Activated CD4-positive, alpha-beta T cell treated with anti-CD3 and anti-CD28 coated beads, Interleukin-2, amount 10 ng/mL, durations not matched to agents 7 days and 5 days (primary cell): ENCODE measurements at places on chromosomes 11 and 22. TPM values are rescaled to one million over a fixed set of nuclear protein-coding genes. Genes with fewer than 3 reads are reported as not detected.

- H3K27me3 ChIP-seq = no peaks in the 10 kb centered on the region
- peak; percentile 18 for DNase-seq
- no peak overlapping the region for H3K4me3 ChIP-seq
- no peaks in the 10 kb centered on the region for H3K36me3 ChIP-seq
- no peak overlapping the region for H3K27ac ChIP-seq
- no peaks in the 10 kb centered on the region for H3K4me1 ChIP-seq
Measured at GRCh38 chr11:1640076-1640946, 10.7 kb downstream of the KRTAP5-5 start.

GRCh38 chr22:38415561-38416321 lies 39.3 kb downstream of the KCNJ4 start:
- H3K27ac ChIP-seq = no peak overlapping the region
- no peaks in the 10 kb centered on the region for H3K27me3 ChIP-seq
- no peaks in the 10 kb centered on the region for H3K36me3 ChIP-seq

GRCh38 chr11:79067352-79067679 lies 373.5 kb downstream of the TENM4 start:
- H3K4me1 ChIP-seq = no peaks in the 10 kb centered on the region
- no peak for DNase-seq
- H3K36me3 ChIP-seq = no peaks in the 10 kb centered on the region
- no peak overlapping the region for H3K27ac ChIP-seq
- H3K4me3 ChIP-seq = no peak overlapping the region

DNA sequence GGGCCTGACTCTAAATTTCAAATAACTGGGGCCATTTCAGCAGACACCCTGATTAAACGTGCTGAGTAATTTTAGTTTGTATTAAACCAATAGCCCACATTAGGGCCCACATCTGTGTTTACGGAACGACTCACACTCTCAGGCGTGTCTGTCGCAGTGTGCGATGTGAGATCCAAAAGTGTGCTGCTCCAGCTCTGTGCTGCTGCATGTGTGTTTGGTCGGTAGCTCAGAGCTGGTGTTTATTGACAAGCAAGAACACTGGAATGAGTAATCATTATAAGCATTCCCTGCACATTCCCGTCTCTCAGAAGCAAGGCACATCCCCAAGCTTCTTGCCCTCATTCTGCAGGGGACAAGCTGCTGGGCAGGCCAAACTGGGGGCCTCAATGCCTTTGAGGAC lies 7.8 kb downstream of the OPCML start:
- DNase-seq = no peak
- H3K27ac ChIP-seq = no peak overlapping the region
- H3K27me3 ChIP-seq = peaks cover 4% of the 10 kb centered on the region
- no peaks in the 10 kb centered on the region for H3K36me3 ChIP-seq

DNA sequence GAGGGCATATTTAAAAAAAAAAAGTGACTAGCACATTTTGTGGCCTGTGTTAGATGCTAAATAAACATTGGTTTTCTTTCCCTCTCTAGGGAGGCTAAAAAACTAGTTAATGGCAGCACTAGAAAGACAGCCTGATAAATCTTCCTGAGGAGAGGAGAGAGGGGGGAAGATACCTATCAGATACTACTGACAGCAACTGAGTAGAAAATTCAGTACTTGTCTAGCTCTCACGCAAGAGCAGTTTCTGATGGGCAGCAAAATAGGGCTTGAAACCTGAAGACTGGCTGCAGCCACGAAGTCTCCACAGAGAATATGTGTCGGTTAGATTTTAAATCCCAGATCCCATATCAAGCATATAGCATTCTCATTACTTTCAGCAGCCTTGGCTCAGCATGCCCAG lies 388.2 kb downstream of the KCNA4 start:
- no peaks in the 10 kb centered on the region for H3K4me1 ChIP-seq
- H3K27me3 ChIP-seq = no peaks in the 10 kb centered on the region
- H3K27ac ChIP-seq = no peak overlapping the region

GRCh38 chr22:24937114-24937513 lies 9.4 kb downstream of the LHFPL7 start:
- peak; percentile 27 for DNase-seq
- no peak overlapping the region for H3K27ac ChIP-seq
- no peak overlapping the region for H3K4me3 ChIP-seq
- peaks cover 7% of the 10 kb centered on the region for H3K27me3 ChIP-seq
- no peaks in the 10 kb centered on the region for H3K36me3 ChIP-seq

GRCh38 chr11:117462864-117463247 lies 135.2 kb downstream of the CEP164 start:
- no peaks in the 10 kb centered on the region for H3K27me3 ChIP-seq
- H3K36me3 ChIP-seq = no peaks in the 10 kb centered on the region
- H3K4me3 ChIP-seq = no peak overlapping the region
- no peak for DNase-seq
- no peaks in the 10 kb centered on the region for H3K4me1 ChIP-seq

DNA sequence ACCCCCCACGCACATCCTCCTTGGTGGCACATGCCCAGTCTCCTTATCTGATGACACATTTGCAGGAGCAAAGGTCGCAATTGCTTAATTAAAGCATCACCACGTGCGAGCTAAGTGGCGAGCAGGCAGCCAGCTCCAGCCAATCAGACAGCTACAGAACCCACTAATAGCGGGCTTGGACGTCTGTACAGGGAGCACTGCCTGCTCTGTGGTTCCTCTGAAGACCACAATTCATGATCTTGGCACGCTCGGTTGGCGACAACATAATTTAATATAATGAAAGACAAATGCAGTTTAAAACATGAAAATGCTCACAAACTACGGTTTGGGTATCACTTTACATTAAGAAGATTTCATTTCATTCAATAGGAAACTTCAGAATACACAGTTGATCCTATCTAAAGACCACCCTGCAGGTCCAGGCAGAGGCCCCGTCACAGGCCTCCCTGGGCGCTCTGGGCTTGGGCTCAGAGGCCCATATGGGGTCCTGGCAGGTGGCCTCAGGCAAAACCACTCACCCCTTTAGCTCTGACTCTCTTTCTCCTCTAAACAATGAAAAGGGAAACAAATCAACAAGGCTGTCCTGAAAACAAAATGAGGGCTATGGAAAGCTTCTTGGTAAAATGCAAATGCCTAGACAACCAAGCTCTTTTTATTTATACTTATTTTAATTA lies 10.4 kb downstream of the PACSIN2 start:
- H3K4me3 ChIP-seq = no peak overlapping the region
- DNase-seq = no peak
- H3K36me3 ChIP-seq = peaks cover 4% of the 10 kb centered on the region
- no peak overlapping the region for H3K27ac ChIP-seq

DNA sequence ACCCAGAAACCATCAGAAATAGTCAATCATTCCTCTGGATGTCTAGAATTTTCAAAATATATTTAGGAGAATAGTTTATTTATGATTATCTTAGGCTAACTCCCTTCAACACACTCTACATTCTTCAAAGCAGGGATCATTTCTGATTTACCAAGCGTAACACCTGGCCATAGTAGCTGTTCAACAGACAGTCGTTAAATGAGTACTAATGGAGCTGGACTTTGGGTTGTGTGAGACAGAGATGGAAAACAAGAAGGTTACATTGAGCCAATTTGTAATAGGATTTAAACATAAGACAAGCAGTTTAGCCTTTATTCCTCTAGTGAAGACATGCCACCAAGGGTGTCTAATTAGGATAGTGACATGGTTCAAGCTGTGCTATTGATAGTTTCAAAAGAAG lies 129.2 kb upstream of the ANO3 start:
- no peak overlapping the region for H3K4me3 ChIP-seq
- no peaks in the 10 kb centered on the region for H3K36me3 ChIP-seq
- H3K27me3 ChIP-seq = no peaks in the 10 kb centered on the region

- no peaks in the 10 kb centered on the region for H3K4me1 ChIP-seq
- no peaks in the 10 kb centered on the region for H3K27me3 ChIP-seq
Measured at GRCh38 chr22:47195484-47196165, 433.2 kb downstream of the TBC1D22A start.

DNA sequence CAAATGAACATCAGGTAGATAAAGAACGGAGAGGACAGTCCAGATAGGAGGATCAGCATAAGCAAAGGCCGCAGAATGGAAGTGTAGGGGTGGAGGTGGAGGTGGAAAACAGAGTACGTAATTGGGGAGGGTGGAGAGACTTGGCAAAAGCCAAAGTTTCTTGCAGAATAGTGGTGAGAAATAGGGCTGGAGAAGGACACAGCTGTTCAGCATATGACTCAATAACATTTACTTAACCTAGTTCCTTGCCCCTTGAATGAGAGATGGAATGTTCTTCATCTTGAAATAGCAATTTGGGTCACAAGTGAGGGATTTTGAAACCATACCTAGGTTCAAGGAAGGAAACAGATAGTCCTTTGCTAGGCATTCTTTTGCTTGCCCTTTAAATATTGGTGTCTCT lies 235.9 kb upstream of the ARHGAP20 start:
- no peak overlapping the region for H3K27ac ChIP-seq
- no peaks in the 10 kb centered on the region for H3K36me3 ChIP-seq
- H3K27me3 ChIP-seq = no peaks in the 10 kb centered on the region
- no peaks in the 10 kb centered on the region for H3K4me1 ChIP-seq
- H3K4me3 ChIP-seq = no peak overlapping the region
- no peak for DNase-seq

GRCh38 chr22:19179497-19180048 lies 1.0 kb upstream of the SLC25A1 start:
- H3K4me3 ChIP-seq = peak overlapping the region; percentile 80
- no peaks in the 10 kb centered on the region for H3K27me3 ChIP-seq
- H3K27ac ChIP-seq = peak overlapping the region; percentile 83

GRCh38 chr11:131759140-131759539 lies 388.7 kb downstream of the NTM start:
- H3K27me3 ChIP-seq = no peaks in the 10 kb centered on the region
- no peaks in the 10 kb centered on the region for H3K4me1 ChIP-seq
- H3K4me3 ChIP-seq = no peak overlapping the region

DNA sequence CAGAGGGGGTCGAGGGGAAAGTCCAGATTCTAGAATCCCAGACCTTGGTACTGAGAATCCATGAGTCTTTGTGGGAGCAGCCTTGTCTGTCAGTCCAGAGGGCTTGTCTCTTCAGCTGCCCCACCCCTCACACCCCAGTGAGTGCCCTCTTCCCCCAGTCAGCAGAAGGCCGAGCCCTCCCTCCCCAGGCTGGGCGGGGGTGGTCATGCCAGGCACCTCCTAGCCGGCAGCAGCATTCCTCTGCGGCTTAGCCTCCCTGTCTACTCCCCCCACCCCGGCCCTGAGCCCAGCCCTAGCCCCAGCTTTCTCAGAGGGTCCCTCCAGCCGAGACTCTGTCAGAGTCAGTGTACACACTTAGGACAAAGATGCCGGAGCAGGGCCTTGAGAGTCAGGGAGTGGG lies 4.6 kb downstream of the SOX10 start:
- H3K27ac ChIP-seq = no peak overlapping the region
- no peaks in the 10 kb centered on the region for H3K4me1 ChIP-seq

DNA sequence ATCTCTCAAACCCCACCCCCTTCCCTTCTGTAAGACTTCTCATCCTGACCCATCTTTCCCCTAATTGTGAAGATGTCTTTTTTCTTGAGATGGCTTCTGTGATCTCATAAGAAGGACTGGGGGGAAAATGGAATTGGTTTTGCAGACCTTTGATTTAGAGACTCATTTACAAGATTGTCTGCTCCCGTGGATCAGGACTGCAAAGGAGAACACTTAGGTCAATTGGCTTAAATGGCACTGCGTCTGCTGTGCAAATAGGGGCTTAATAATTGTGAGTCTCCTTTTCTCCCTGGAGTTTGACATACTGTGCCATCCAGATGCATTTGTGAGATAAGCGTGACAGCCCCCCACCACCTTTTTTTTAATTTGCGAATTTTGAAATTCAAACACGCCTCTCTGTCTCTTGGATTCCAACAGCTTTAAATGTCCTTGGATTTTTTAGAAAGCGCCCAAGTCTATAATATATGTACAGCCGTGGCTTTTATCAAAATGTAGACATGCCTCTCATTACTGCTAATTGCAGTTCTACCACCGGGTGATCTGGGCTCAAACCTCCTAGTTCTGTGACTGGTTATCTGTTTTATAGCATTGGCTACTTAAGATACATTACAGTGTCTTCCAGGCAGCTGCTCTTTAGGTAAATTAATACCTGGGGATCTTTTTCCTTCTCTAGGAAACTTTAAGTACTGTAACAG lies 150.0 kb downstream of the DBX1 start:
- DNase-seq = no peak
- no peaks in the 10 kb centered on the region for H3K4me1 ChIP-seq
- no peak overlapping the region for H3K4me3 ChIP-seq
- H3K27me3 ChIP-seq = peaks cover 8% of the 10 kb centered on the region
- H3K27ac ChIP-seq = no peak overlapping the region

Gene ANKK1
- total RNA-seq = 0.15 TPM

Gene C11orf65
- total RNA-seq = 1.4 TPM

Gene OR5P2
- total RNA-seq = not detected

Gene TCN1
- total RNA-seq = not detected

Gene NDUFV1
- 228 TPM for total RNA-seq

Gene HEPN1
- not detected for total RNA-seq

Gene LAYN
- total RNA-seq = 0.71 TPM

Gene ADM
- 0.92 TPM for total RNA-seq
